ENCODE measurements at places on chromosomes 11 and 22. TPM values are rescaled to one million over a fixed set of nuclear protein-coding genes. Genes with fewer than 3 reads are reported as not detected.

Gene GDPD4
- not detected for total RNA-seq

Gene SHISAL1
- total RNA-seq, result 0.26 TPM

Gene PARVG
- total RNA-seq, result not detected

Gene MS4A4E
- total RNA-seq, result not detected

Gene MYO7A
- not detected for total RNA-seq

Gene HINFP
- 27.8 TPM for total RNA-seq

Gene TSPAN32
- total RNA-seq, result not detected

Gene FREY1
- 1.5 TPM for total RNA-seq

Gene INPP5J
- 3.0 TPM for total RNA-seq

Gene JAM3
- total RNA-seq, result 88.4 TPM

Gene C11orf65
- 0.77 TPM for total RNA-seq

GRCh38 chr22:45542001-45542520 is 39.4 kb downstream of the FBLN1 start:
- peaks cover 18% of the 10 kb centered on the region for H3K4me1 ChIP-seq
- DNase-seq, result no peak
- no peaks in the 10 kb centered on the region for H3K27me3 ChIP-seq
- H3K36me3 ChIP-seq, result peaks cover 5% of the 10 kb centered on the region
- no peak overlapping the region for H3K27ac ChIP-seq
- no peak overlapping the region for H3K4me3 ChIP-seq

- H3K4me1 ChIP-seq, result no peaks in the 10 kb centered on the region
- no peak overlapping the region for H3K27ac ChIP-seq
- H3K36me3 ChIP-seq, result no peaks in the 10 kb centered on the region
- no peak overlapping the region for H3K4me3 ChIP-seq
These were observed 3.4 kb downstream of the NLRP6 start for GRCh38 chr11:281486-282161.

DNA sequence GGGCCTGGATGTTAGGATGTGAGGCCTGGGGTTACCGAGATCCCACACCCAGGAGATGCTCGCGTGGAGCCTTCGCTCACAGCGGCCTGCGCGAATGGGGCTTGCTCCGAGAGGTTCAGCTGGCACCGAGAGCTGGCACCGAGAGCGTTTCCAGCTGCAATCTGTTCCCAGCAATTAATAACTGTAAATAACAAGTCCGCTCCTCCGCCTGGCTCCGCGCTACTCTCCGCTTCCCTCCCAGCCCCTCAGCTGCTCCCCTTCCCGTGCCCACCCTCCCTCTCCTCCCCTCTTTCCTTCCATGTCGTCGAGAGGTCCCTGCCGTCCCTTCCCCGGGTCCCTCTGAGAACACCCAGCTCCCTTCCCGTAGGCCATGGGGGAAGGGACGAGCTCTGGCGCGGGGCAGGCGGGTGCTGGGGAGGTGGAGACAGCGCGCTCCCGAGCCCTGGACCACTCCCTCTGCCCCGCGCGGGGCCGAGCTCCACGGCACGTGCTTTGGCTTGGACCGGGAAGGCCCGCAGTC is 110.8 kb downstream of the WNT7B start:
- no peak overlapping the region for H3K27ac ChIP-seq
- peaks cover 16% of the 10 kb centered on the region for H3K4me1 ChIP-seq
- no peak for DNase-seq
- H3K4me3 ChIP-seq, result no peak overlapping the region
- H3K27me3 ChIP-seq, result peaks cover 5% of the 10 kb centered on the region

- DNase-seq, result no peak
- no peaks in the 10 kb centered on the region for H3K36me3 ChIP-seq
- H3K27ac ChIP-seq, result no peak overlapping the region
- peaks cover 22% of the 10 kb centered on the region for H3K4me1 ChIP-seq
These were observed 30.0 kb upstream of the PTPRJ start for GRCh38 chr11:47950396-47950795.

- H3K36me3 ChIP-seq, result peaks cover 4% of the 10 kb centered on the region
- H3K27me3 ChIP-seq, result no peaks in the 10 kb centered on the region
These were observed 20.9 kb downstream of the BDNF start for GRCh38 chr11:27679136-27680015.

DNA sequence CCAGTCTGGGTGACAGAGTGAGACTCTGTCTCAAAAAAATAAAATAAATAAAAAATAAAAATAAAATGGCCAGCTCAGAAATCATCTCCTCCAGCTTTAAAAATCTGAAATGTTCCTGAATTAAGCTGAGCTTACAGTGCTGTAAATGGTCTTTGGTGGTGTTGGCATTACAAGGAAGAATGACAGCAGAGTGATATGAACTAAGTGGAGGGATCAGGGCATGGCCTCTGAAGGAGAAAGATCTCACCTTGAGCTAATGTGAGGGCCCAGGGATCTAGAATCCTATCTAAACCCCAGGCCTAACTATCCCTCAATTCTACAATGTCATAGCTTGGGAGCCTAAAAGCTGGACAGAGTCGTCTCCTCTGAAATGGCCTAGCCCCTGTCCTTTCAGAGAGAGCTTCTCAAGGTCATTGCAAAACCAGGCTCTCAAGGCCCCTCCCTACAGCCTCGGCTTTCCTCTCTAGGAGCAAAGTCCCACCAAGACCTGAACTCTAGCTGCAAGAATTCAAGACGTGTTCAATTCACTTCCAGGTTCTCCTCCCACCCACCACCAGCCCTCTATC is 345.4 kb downstream of the BUD13 start:
- H3K36me3 ChIP-seq, result no peaks in the 10 kb centered on the region
- no peaks in the 10 kb centered on the region for H3K4me1 ChIP-seq
- no peak overlapping the region for H3K4me3 ChIP-seq
- DNase-seq, result no peak

Measured in astrocyte (in vitro differentiated cells and primary cell).